ENCODE measurements at places on chromosomes 2 and 18.

DNA sequence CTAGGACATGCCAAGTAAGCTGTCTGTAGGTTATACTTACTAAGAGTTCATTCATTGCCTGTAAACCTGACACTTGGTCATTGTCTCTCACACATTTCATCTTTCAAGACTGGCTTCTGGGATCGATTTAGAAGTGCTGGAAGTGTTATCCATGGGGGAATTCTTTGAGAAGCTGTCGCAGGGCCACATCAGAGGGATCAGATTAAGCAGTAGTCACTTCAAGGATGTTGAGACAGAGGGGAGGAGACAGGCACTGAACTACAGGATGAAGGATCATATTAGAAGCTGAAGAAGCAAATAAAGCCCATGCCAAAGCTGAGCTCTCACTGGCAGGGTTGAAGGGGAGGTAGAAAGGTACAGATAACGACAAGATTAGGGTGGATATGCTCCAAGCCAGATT, 49.0 kb downstream of the CDK15 start:
- DNase-seq, result no peak

DNA sequence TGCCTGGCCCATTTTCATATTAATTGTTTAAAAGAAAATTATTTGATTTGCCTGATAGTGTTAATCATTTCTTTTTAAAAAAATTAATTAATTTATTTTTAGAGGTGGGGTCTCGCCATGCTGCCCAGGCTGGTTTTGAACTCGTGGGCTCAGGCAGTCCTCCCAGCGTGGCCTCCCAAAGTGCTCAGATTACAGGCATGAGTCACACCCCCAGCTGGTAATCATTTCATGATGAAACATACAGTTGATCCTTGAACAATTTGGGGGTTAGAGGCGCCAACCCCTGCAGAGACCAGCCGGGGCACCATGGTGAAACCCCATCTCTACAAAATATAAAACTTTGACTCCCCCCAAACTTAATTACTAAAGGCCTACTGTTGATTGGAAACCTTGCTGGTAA, 7.9 kb downstream of the GPN1 start:
- no peak for DNase-seq

GRCh38 chr2:176483901-176484568, 214.8 kb downstream of the MTX2 start:
- DNase-seq, result no peak

DNA sequence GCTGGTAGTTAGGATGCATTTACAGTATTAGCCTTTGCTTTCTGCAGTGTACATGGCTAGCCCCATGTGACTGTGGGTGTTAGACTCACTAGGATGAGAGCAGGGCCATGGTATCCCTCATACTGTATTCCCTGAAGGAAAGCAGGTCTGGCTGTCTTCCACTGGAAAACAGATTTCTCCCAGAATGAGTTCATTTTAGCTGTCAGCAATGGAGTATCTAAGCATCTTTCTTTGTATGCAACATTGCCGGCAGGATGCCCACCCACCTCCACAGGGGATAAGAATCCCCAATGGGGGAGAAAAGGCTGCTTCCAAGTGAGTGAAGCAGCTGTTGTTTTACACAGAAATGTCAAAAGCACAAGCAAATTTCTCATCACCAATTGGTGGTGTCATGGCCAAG, 142.7 kb upstream of the KLHL14 start:
- no peak for DNase-seq

DNA sequence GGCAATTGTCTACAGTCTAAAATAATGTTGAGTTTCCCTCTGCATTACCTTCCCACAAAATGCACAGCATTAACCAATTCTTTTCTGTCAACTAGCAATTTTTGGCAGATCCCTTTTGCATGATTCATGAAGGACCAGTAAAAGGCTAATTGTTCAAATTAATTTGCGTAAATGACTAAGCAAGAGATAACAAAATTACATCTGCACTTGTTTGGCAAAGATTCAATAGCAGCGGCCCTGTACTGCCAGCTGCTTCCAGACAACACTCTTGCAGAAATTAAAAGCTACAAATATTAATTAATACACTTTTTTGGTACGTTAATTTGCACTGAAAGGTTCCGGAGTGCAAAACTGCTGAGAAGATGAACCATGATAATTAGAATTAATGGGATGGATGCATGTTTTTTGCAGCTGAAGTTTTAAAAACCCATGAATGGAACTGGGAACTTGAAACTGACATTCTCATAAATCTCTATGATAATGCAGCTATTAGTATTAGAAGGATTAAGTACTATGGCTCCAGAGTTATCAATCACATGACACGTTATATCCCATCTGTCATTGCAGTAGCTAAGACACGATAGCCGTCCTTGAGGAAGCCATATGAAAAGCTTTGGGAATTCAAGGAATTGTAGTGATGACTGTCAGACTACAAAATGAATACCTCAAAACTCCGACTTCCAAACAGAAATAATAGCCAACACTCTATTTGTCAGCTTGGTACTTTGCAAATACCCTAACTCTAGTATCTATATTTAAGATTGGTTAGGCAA, 1268.3 kb upstream of the ACVR2A start:
- no peak for DNase-seq

GRCh38 chr2:220441404-220441803, 814.0 kb downstream of the SLC4A3 start:
- no peak for DNase-seq

- DNase-seq, result no peak
These were observed 317.1 kb downstream of the MYCN start for GRCh38 chr2:16257322-16258028.

All from brain pericyte (primary cell).